ENCODE measurements at places on chromosomes 2 and 18. TPM values are rescaled to one million over a fixed set of nuclear protein-coding genes. Genes with fewer than 3 reads are reported as not detected.

DNA sequence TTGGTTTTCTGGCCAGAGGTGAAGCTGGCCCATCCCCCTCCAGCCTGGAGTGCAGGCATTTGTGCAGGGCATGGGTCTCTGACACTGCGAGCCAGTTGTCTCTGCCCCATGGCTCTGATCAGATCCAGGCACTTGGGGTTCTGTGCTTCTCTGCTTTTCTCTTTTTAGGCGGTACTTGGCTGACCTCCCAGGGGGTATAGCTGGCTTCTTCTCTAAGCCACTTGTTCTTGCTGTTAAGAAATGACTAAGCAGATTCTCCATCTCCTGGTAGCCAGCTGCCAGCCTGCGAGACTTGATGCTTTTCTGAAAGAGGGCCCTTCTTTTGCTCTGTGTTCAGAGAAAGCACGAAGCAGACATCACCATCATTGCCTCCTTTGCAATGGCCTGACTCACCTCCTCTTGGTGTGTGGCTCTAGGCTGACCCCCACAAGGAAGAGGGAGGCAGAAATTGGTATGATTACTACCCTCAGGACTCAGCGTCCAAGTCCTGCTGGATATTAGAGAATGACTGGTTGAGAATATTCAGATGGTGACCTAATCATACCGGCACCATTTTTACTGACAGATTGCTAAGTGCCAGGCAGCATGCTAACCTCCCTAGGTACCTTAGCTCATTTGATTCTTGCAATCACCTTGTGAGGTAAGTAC, 32.7 kb downstream of the TNP1 start:
- no peak for DNase-seq

- peak; percentile 93 for DNase-seq
These were observed 23.6 kb upstream of the HES6 start for GRCh38 chr2:238263204-238264071.

Gene TUBA4A
- 9.5 TPM for total RNA-seq

Gene RTP5
- total RNA-seq: not detected

Gene DTNA
- 0.44 TPM for total RNA-seq

Gene FSHR
- not detected for total RNA-seq

GRCh38 chr2:150732064-150732463, 244.6 kb upstream of the RND3 start:
- no peak for DNase-seq

- DNase-seq: no peak
These were observed 117.1 kb upstream of the PDE1A start for GRCh38 chr2:182543741-182544525.

GRCh38 chr2:152525277-152525838, 190.4 kb downstream of the FMNL2 start:
- peak; percentile 57 for DNase-seq

DNA sequence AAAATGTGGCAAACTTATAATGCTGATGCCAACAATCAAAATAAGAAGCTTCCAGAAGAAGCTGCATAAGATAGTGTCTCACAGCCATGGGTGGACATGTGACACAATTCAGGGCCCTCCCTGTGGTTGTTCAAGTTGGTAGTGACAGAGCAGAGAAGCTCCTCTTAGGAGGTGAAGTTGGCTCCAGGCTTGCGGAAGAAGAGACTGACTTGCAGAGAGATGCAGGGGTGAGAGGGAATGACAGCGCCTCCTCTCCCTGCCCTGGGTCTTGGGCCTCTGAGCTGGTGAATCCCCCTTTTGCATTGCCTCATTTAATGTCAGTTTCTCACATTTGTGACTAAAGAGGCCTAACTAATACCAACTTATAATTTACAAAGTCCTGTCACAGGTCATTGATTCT, 23.0 kb upstream of the RHOB start:
- DNase-seq: no peak

DNA sequence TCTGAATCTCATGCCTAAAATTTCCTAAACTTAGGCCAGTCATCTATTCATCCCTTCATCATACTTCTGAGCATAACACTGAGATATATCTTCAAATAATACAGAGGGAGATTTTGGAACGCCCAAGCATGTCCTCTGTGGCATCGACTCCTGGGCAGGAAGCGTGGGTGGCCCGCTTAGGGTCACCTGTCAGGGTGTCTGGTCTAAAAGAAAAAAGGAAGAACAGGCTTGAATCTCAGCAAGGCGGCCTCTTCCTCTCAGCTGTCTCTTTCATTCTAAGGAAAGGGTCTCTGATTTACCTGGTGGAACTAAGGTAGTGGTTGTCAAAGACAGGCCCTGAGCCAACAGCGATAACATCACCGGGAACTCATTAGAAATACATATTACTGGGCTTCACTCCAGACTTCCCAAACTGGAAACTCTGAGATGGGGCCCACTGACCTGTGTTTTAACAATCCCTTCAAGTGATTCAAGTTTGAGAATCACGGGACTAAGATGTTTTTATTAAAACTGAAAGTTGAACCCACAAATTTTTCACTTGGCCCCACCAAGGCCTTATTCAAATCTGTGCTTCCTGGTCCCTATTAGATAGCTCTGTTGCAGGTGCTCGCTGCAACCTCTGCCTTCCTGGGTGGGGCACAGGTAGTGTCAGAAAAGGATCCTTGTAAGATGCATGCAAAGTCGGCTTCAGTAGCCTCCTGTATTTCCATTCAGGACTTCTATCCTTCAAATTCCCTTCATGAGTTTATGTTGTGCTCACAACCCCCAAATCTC, 162.3 kb upstream of the CCDC68 start:
- no peak for DNase-seq

- DNase-seq: no peak
These were observed 4.2 kb upstream of the PSD4 start for GRCh38 chr2:113169586-113169985.

GRCh38 chr2:189213250-189213649, 33.7 kb upstream of the COL5A2 start:
- DNase-seq: no peak

- DNase-seq: no peak
These were observed 2135.6 kb upstream of the CELF4 start for GRCh38 chr18:39701055-39701783.

DNA sequence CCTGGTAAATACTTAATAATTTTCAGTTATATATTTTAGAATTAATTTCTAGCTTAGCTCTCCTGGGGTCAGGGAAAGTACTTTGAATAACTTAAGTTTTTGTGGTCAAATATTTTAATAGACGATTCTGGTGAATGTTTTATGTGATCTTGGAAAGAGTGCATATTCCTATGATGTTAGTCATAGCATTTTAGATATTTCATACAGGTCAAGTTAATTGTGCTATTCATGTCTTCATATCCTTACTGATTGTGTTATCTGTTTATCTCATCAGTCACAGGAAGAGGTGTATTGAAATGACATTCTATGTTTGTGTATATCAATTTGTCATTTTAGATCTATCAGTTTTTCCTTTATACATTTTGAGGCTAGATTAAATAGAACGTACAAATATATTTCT, 576.2 kb downstream of the CPS1 start:
- no peak for DNase-seq

- no peak for DNase-seq
These were observed 17.7 kb upstream of the ARL5A start for GRCh38 chr2:151845884-151846283.

DNA sequence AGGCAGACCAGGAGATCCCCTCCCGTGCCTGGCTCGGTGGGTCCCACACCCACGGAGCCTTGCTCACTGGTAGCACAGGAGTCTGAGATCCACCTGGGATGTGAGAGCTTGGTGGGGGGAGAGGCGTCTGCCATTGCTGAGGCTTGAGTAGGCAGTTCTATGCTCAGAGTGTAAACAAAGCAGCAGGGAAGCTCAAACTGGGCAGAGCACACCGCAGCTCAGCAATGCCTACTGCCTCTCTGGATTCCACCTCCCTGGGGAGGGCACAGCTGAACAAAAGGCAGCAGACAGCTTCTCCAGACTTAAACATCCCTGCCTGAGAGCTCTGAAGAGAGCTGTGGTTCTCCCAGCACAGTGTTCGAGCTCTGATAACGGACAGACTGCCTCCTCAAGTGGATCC, 85.1 kb downstream of the UGP2 start:
- no peak for DNase-seq

Gene NPPC
- total RNA-seq: not detected

Gene SLC5A7
- not detected for total RNA-seq

GRCh38 chr2:1701556-1702185, 42.6 kb downstream of the PXDN start:
- DNase-seq: no peak

Gene STAT4
- total RNA-seq: 0.40 TPM
